Gastroesophageal sphincter (tissue), 4 donors: ENCODE measurements at places on chromosomes 2 and 18. TPM values are rescaled to one million over a fixed set of nuclear protein-coding genes. Genes with fewer than 3 reads are reported as not detected.

Gene NMS
- total RNA-seq, result not detected

Gene RGPD4
- total RNA-seq, result not detected

Gene TUBB8B
- total RNA-seq, result not detected

Gene KIAA2012
- total RNA-seq, result not detected

Gene PXDN
- 47.9 TPM for total RNA-seq

Gene METTL5
- total RNA-seq, result 91.2 TPM

Gene C2orf78
- not detected for total RNA-seq

Gene IL1A
- not detected for total RNA-seq

Gene RFTN2
- total RNA-seq, result 7.4 TPM

Gene CERKL
- not detected for total RNA-seq

Gene IL36G
- total RNA-seq, result 0.78 TPM

Gene FAM110C
- total RNA-seq, result 4.8 TPM

Gene CDH20
- total RNA-seq, result not detected

Gene SMARCAL1
- total RNA-seq, result 14.7 TPM

Gene SFT2D3
- 8.1 TPM for total RNA-seq

Gene LCT
- not detected for total RNA-seq

Gene VAMP5
- 37.6 TPM for total RNA-seq

Gene SMPD4
- 33.5 TPM for total RNA-seq

Gene PLA2R1
- total RNA-seq, result 6.5 TPM

Gene DTNA
- total RNA-seq, result 254 TPM

Gene GALNT13
- 1.8 TPM for total RNA-seq

Gene POTEI
- total RNA-seq, result 0.04 TPM

Gene SNORC
- not detected for total RNA-seq

Gene IL36A
- total RNA-seq, result not detected
